ENCODE measurements at places on chromosomes 12 and 14.

DNA sequence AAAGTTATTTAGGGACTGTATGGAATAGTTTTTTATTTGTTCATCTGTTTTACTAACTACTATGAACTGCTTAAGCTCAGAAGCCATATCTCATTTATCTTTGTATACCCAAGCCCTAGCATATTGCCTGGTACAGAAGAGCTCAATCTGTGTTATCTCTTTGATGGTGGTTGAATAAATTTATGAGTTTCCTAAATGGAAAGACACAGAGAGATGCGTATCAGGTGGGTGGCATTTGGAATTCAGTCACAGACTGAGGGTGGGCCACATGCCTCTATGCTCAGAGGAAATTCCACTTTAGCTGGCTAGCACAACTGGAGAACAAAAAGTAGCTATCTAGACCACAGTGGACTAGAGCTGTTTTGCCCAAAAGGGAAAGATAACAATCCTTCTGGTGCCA is 145.5 kb downstream of the SLC6A15 start:
- no peak for DNase-seq

GRCh38 chr14:65502676-65503124 is 90.2 kb downstream of the FUT8 start:
- DNase-seq: no peak

DNA sequence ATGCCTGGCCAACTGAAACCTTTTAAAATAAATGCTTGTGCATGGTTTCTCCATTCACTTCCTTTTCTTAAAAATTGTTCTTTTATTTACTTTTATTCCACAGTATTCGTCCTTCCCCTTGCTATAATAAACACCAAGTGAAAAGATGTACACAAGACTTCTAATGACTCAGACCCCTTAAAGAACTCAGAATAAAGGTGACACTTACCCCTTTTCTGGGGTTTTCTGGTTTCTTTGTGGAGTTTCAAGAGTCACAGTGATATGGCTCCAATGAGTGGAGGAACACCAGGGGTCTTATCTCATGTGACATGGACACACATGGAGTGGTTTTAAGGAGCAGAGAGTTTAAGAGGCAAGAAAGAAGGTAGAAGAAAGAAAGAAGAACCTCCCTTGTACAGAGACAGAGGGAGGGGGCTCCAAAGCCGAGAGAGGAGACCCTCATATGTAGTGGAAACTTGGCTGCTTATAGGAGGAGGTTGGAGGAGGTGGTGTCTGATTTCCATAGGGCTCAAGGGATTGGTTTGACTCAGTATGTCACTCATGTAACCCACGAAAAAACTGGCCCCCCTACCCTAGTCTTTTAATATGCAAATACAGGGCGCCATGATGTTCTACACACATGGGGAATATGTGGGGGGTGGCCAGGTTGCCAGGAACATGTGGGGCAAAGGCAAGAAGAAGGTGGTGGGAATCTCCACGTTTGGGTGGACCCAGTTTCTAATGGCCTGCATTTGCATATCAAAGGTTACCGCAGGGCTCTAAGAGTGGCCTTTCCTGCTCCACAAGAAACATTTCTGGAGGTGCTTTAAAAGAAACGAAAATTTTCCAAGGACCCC is 22.1 kb upstream of the CD69 start:
- no peak for DNase-seq

GRCh38 chr12:2960390-2960956 is 1.3 kb downstream of the TEAD4 start:
- no peak for DNase-seq

DNA sequence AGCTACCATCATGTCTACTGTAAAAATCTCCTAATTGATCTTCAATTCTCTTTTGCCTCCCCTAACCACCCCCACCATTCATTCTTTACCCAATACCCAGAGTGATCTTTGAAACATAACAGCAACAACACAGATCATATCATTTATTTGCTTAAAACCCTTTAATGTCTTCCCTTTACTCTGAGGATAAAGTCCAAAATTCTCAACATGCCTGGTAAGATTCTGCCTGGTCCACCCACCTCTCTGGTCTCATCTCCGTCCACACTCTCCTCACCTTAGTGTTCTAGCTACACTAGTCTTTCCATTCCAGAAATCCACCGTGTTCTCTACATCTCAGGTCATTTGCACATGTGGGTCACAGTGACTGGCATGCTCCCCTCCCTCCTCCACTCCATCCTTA is 27.7 kb downstream of the SLC38A4 start:
- DNase-seq: no peak

DNA sequence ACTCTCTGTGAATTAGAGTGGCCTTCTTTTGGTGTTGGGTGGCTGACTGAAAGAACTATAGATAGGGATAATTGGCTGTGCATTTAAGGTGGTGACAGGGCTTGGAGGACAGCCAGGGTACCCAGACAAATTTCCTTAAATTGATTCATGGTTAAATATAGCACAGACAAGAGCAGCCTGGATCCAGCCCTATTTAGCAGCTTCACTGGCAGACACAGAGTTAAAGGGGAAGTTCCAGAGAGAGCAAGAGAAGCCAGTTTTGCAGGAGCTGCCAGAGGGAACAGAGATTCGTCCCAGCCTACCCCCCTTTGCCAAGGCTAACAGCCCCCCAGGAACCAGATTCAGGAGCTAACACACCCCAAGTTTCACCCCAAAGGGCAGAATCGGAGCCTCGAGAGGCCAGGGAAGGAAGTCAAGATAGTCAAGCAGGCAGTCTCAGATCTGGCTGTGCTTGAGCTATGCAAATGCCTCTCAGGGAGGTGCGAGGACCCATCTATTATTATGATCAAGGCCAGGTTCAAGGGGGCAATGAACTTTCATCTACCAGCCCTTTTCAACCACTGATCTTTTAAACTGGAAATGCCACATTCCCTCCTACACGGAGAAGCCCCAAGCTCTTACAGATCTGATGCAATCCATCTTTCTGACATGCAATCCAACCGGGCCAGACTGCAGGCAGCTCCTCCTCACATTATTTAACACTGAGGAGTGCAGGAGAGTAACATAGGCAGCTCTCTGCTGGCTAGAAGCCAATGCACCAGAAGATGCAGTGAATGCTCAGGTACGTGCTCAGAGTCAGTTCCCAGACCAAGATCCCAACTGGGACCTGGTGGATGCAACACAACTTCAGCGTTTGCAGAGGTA is 58.2 kb downstream of the DHRS2 start:
- DNase-seq: no peak

Data from CD4-positive, alpha-beta T cell treated with Interleukin-2 at 100 ng/mL for 4 hours (primary cell).